NT2/D1 (cell line): ENCODE measurements at places on chromosomes 6 and 20.
A peak's percentile ranks its signal among the peaks of the same experiment; 100 is the strongest.

DNA sequence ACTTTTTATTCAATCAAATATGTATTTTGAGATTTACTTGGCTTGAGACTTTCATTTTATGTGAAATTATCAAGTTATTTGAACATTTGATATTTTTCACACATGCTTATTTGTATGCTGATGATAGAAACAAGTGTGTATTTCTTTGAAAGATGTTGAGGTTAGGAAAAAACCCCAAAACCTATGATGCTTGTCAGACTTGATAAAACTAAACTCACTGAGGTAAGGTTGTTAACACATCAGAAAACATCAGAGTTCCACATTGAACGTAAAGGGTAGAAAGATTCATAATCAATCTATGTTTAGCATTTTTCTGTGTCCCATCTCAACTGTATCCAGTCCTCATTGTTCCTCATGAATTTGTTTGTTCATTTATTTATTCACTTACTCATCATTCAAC lies 12.2 kb downstream of the SF3B5 start:
- no peak for DNase-seq

- peak; percentile 89 for DNase-seq
Observed at GRCh38 chr20:50957798-50958614, at the start of gene DPM1. Gene DPM1, minus strand, starts transcription at chr20:50958532. Its CDS starts 9 bp downstream, at chr20:50958523.

- no peak for DNase-seq
Observed at GRCh38 chr20:9615766-9616454, 101.5 kb downstream of the LAMP5 start.

DNA sequence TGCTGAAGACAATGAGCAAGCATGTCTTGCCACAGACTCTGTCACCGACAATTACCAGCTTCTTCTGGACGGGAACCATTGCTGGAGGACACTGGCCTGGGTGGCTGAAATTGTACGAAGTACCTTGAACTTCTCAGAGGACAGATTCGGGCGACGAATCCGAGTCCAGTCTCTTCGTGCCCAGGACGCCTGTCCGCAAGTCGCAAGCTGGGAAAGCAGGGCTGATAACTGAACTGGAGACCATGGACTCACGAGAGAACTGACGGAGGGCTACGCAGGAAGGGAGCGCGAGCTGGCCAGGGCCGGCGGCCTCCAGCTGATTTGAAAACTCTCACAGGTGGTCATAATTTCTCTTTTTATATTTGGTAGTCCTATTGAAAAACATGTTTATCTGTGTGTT lies 1229.5 kb upstream of the MAP3K7 start:
- DNase-seq = no peak

- no peak for DNase-seq
Observed at GRCh38 chr20:36562724-36563123, 10.7 kb upstream of the TGIF2 start.

GRCh38 chr6:143536866-143537691 lies 25.6 kb upstream of the FUCA2 start:
- peak; percentile 44 for DNase-seq

DNA sequence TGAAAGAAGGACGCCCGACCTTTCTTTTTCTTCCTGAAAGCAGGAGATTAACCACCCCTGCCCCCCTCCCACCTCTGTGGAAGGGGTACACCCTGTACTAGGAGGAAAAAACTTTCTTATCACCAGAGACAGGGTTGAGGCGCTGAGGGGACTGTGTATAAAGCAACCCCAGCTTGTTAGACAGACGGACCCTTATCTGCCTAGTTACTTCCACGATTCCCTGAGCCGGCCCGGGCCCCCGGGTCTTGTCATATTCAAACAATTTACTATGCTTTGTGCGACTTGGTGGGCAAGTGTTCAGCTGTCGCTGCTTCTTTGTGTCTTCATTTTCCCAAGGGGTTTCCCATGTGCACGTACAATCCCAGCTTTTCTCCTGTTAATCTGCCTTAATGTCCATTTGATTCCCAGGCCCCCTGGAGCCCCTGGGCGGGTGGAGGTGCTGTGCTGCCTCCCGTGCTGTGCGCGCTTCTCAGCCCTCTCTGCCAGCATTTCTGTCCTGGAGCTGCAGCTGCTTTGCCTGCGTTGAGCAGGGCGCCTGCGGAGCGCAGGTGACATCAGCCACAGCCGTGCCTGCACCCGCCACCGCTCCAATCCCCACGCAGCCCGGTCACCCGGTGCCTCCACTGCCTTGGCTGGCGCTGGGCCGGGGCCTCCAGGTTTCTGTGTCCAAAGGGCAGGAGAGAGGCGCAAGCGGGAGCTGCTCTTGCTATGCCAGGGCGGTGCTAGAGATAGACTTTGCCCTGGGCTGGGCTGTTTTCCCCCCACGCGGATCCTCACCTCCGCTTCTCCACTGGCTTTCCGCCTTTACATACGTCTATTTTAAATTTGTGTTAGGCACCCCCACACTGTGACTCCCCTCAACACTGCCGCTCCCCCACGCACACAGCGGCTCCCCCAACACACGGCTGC lies 96.2 kb downstream of the TTLL2 start:
- no peak for DNase-seq

DNA sequence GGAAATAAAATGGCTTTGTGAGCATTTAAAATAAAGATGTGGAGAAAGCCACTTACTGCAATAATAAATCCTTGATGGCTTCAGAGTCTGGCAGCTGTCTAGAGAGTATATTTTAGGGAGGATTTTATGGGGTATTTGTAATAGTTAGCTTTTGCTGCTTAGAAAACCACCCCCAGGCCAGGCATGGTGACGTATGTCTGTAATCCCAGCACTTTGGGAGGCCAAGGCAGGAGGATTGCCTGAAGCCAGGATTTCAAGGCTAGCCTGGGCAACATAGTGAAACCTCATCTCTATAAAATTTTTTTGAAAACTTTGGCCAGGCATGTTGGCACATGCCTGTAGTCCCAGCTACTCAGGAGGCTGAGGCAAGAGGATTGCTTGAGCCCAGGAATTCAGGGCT lies 63.8 kb downstream of the ISM1 start:
- no peak for DNase-seq

- no peak for DNase-seq
Observed at GRCh38 chr20:34155836-34156235, 43.8 kb upstream of the EIF2S2 start.

- peak; percentile 38 for DNase-seq
Observed at GRCh38 chr6:161163466-161164181, 110.2 kb downstream of the AGPAT4 start.

DNA sequence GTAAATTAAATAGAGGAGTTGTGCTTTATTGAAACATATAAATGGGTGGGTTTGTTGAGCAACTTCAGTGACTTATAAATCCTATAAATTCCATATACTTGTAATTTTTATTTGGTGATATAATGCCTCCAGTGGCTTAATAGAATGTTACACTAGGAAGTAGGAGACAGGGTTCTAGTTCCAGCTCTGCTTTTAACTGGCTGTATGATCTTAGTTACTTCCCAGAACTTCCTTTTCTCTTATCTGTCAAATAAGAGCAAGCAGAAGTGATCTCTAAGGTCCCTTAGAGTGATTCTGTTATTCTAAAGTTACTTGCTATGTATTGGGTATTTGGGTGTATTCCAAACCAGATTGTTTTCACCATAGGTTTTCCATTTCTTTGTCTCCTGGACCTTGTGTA lies 10.2 kb downstream of the ZSCAN23 start:
- no peak for DNase-seq

DNA sequence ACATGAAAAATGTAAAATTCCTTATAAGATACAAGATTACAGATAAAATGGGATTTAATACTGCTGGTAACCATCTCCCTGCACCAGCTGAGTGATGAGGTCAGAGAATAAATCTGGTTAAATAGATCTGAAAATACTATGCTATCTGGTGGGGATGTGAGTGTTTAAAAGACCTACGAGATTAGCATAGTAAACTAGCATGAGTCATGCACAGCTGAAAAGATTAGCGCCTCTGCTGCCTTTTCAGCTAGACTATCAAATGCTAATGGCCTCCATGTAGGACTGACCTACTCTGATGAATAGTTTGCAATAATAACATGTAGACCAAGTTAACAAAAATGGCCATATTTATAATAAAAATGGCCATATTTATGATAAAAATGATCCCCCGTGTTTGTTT lies 553.3 kb downstream of the C6orf118 start:
- DNase-seq = peak; percentile 6

DNA sequence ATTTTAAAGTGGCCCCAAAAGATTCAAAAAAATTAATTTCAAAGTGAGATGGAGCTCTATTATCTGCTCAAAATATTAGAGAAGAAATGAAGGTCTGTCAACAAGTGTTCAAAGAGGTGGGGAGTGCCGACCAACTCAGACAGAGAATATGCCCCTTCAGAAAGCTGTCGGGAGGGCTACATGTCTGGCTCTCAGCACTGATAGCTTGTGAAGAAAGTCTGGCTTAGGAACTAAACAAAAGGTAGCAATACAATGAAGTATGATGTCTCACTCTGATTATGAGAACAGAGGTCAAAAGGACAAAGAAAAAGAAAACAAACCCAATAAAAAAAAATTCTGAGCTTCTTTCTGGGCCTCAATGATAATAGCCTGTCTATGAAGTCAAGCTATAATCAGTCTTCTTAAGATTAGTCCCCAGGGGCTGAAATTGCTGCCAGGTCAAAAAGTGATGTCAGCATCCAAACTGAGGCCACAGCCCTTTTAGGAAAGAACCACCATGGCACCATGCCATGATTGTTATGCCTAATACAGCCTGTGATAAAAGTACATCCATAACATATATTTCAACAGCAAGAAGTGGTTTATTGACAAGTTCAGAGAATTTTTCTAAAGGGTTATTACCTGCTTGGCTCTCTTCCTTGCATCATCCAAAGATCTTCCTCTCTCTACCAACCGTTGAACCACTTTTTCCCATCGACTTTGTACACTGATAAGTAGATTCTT lies 150.9 kb downstream of the DST start:
- DNase-seq = no peak
